ENCODE measurements at places on chromosomes 6 and 20.

DNA sequence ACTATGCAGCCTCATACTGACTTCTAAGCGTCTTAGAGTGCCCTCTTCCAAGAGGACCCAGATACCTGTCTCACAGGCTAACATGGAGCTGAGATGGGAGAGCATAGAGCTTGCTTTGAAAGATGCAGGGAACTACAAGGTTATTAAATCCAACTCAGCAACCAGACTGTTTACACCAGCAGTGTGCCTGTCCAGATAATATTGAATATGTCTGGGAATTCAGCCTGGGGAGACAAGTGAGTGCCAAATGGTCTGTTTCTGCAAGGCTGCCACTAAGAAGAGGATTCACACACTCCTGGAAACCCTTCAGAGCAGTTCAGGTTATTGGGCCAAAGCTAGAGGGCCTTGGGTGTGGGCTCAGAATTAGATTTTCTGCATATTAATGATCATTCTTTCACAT lies 547.8 kb downstream of the PTPRT start:
- no peak for DNase-seq

- DNase-seq, result no peak
These were observed 580.1 kb downstream of the PTPRT start for GRCh38 chr20:42609618-42610017.

GRCh38 chr20:10306440-10307358 lies 88.1 kb downstream of the SNAP25 start:
- DNase-seq, result no peak

DNA sequence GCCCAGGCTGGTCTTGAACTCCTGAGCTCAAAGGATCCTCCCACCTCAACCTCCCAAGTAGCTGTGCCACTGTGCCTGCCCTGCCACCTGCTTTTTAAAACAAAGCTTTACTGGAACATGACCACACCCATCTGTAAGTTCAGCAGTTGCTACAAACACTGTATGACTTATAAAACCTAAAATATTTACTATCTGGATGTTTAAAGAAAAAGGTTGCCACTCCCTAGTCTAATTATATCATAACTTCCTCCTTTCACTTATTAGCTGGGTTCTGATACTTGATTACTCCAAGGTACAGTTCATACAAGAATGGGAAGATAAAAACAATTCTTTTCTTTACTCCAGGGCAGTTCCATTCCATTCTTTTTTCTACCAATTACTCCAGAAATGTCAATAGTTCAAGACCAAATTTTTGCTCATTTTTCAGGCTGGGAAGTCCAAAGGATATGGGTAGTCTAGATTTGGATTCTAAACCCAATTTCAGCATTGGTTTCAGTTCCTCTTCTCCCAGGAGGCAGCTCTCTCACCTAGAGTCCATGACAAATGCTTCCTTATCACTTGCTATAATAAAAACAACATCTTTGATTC lies 63.1 kb downstream of the SEC63 start:
- DNase-seq, result no peak

- DNase-seq, result no peak
These were observed 121.8 kb upstream of the HDGFL1 start for GRCh38 chr6:22447249-22448196.

DNA sequence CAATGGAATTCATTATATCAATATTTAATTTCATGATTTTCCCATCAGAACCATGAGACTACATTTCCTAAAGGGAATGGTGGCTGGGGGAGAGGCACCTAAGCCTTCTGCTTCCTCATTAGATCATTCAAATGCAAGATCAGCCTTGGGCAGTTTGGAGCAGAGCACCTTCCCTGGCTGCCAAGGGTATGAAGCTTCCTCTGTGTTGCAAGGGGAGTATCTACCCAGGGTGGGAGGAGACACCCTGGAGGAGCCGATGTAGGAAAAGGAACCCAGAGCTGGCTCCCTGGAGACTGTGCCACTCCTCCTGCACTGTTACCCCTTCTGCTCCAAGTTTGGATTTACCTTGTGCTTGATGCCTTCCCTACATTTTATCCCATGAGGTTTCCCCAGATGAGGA lies 299.7 kb upstream of the PRDM1 start:
- DNase-seq, result no peak

DNA sequence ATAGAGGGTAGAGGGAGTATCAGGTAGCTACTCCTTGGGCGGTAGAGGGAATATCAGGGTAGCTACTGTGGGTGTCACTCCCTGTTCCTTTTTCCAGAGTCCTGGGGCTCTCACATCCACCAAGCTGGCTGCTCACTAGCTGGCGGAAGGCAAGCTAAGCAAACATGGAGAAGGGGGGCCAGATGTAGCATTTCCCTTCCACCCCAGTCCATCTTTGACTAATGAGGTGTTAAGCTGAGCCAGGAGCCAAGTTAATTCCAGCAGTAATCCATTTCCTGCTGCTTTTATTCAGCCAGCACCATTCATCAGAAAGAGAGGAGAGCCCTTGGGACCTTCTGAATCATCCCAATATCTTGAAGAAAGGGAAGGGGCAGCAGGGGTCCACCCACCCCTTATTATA lies 330.0 kb downstream of the ZFAND3 start:
- no peak for DNase-seq

DNA sequence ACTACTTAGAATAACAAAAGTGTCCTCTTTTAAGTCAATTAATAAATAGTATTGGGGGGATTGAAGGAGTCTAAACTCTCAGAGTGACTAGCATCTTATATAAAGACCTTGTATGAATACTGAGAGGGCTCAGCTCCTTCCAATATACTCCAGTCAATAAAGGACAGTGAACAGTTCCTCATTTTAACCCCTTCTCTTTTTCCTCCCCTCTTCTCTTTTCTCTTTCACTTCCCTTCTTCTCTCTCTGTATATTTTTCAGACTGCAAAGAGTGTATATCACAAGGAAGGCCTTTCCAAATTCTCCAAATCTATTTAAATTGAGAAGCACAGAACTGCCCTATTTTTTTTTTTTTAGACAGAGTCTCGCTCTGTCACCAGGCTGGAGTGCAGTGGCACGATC lies 99.5 kb downstream of the CD164 start:
- DNase-seq, result no peak

DNA sequence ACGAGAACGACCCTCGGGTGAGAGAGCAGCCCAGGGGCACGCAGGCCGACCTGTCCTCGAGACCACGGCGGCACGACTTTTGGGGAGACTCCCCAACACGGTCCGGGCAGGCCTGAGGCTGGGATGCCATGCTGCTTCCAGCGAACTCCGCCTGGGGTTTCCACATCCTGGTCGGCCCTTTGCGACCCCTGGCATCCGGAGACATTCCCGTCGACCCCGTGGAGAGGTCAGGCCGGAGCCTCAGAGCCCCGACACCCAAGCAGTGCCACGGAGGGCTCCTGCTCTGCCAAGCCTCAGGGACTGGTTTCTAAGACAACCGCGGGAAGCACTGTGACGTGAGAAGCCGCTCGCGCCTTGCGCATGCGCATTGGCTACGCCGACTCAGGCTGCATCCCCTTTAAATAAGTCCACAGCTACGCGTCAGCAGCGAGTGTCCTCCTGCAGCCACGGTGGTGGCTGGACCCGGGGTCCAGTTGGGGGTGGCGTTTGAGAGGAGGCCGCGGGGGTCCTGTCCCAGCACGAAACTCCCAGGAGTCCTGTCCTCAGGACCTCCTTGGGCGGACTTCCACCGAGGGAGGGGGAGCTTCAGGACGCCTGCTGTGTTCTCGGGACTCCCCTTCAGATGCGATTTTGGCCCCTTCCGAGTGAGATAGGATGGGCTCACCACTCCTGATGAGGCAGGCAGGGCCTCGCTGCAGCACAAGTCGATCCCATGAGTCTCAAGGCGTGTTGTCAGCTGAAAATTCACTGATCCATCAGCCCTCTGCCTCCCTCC lies 1089.3 kb upstream of the DEFB115 start:
- DNase-seq, result no peak

DNA sequence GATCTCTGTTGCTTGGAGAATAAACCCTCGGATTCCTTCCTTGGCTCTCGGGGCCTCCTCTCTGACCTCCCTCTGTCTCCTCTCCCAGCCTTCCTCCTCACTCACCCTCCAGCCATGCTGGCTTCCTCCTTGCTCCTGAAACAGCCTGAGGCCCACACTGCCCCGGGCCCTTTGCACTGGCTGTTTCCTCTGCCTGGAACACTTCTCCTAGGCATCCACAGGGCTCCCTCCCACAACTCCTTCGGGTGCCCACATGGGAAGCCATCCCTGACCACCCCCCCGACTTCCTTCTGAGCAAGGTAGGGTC lies 87.7 kb downstream of the CEBPB start:
- no peak for DNase-seq

DNA sequence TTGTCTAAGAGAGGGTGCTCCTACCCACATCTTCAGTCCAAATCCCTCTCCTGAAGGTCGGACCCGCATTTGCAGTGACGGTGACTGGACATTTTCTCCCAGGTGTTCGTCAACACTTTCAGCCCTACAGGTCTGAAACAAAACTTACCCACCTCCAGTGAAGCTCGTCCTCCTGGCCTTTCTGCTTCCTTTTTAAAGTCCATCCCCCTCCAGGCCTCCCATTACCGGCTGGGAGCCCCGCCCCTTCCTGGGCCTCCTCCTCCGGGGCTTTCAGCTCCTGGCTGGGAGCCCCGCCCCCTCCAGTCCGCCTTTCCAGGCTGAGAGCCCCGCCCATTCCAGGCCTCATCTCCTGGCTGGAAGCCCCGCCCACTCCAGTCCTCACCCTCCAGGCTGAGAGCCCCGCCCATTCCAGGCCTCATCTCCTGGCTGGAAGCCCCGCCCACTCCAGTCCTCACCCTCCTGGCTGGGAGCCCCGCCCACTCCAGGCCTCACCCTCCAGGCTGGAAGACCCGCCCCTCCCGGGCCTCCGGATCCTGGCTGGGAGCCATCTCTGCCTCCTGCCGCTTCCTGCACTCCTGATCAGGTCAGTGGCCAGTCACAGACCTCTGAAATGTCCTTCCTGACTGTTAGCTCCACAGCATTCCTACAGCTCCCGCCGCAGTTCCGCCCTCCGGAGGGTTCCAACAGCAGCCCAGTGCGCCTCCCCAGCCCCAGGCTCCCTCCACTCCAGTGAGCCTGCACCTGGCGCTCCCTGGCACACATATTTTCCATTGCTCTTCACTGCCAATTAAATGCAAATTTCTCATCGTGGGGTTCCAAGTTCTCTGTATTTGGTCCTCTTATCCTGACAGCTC lies 98.5 kb downstream of the LY86 start:
- DNase-seq, result no peak

GRCh38 chr6:152312434-152312833 lies 324.7 kb downstream of the SYNE1 start:
- no peak for DNase-seq

- DNase-seq, result no peak
These were observed 382.0 kb downstream of the TAF4 start for GRCh38 chr20:61683721-61684120.

DNA sequence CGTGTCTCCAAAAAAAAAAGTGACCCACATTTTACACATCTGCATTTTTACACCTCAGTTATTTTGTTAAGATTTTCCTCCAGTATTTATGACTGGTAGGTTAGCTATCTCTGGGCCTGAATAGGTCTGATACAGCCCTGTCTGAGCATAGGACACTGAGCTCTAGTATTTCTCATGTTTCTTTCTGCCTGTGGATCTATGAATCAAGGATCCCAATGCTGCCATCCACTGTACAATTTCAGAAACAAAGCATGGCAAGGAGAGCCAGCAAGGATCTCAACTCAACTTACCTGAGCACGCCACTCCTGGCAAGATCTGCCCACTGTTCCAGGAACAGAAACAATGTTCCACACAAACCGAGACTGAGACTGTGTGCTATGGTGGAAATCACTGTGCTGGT lies 36.4 kb upstream of the ENPP5 start:
- no peak for DNase-seq

DNA sequence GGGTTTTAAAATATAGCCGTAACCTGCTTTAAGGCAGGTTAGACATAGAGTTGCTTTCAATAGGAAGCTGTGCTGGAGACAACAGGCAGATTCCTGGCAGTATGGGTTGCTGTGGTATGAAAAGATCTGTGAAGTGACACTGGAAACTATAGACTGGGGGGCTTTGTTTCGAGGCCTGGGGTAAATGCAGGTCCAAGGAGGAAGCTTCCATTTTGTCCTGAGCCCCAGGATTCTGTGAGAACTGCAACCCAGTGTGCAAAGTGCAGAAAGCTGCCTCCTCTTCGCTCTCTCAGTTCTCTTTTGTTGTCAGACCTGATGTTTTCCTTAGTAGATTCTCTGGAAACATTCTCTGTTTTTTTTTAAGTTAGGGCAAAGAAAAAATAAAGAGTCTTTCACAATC lies 86.9 kb downstream of the LYRM4 start:
- no peak for DNase-seq
